Stimulated activated CD4-positive, alpha-beta T cell treated with anti-CD3 and anti-CD28 coated beads, Interleukin-1b, Interleukin-23, amount 100 ng/mL, for 4 hours (primary cell): ENCODE measurements at places on chromosomes 7 and 10.

DNA sequence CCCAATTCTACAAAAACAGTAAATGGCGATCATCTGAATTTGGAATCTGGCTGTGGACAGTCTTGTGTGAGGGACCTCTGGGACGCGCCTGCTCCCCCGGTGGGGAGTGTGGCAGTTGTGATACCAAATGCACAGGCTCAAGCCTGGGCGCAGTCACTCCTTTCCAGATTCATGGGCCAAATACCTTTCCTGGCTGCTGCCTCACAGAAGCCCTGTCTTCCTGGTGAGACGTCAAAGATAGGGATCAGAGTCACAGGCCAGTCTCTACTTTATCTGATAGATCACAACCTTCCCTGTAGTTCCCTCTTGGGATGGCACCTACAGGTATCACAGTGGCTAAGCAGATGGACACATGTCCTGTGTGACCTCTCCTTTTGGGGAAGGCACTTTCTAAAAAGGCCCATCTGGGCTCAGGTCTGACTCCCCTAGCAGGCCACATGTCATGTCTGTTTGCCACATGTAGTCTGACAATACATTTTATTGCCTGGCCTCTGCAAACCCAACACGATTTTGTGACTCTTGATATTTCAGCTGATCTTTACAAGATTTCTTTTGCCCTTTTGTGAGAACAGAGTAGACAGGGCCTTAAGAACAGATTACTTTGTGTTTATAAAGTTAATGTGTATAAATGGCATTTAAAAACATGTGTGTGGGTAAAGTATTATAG is 150.1 kb downstream of the SNX10 start:
- no peak for DNase-seq

DNA sequence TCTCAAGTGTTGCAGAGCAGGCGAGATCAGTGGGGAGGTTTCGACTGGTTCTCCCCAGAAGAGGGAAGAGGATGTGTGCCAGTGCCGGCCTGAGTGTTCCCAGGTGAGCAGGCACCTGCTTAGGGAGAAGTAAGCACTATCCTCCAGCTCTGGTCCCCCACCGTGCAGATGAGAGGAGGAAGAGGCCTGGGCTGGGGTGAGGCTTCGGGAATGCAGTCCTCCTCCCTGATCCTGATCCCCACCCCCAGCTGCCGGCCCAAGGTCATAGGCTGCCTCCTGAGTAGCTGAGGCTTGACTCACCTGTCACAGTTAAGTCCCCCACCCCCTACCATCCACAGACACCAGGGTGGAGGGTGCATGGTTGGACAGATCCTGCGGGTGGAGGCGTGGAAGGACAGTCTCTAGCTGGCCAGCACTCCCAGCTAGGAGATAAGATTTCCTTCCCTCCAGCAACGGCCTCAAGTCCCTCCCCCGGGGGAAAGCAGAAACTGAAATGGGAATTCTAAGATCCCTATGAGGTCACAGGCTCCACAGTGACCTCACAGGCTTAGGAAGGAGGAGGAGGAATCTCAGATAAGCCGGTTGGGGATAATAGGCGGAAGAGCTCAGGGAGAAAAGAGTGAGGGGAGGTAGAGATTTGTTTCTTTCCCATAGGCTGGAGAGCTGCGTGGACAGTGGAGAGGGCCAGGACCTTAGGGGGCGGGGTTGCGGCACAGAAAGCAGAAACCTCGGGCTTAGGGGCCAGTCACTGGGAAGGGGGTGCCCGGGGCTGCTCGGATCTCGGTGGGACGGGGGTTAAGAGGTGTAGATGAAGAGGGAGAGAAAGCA is 1.0 kb downstream of the LRCH4 start:
- no peak for DNase-seq

DNA sequence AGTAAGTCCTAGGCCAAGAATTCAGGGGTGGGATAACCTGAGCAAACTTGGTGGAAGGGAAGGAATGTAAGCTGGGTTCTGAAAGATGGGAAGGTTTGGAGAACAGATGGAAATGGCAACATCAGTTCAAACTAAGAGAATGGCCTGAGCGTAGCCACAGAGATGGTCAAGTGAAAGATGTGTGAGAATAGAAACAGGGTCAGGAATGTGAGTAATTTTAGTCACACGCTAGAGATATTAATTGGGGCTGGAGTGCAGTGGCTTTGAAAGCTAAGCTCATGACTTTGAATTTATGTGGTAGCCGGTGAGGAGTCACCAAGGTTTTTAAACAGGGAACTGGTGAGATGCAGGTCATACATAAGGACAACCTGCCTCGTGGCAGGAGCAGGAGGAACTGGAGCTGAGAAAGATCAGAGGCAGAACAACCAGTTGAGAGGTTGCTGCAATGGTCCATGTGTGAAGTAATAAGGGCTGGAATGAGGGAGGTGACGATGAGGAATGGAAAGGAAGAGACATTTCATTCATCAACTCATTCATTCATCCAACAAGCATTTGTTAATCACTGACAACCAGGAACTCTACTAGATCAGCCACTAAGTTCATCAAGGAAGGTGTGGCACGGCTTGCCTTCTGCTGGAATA is 12.9 kb upstream of the SORBS1 start:
- no peak for DNase-seq

- no peak for DNase-seq
Measured at GRCh38 chr7:143346018-143346417, 16.5 kb downstream of the FAM131B start.

GRCh38 chr10:43772171-43772570 is 123.5 kb upstream of the ZNF32 start:
- no peak for DNase-seq

GRCh38 chr10:113711142-113711541 is 31.4 kb downstream of the CASP7 start:
- DNase-seq, result no peak

- no peak for DNase-seq
Measured at GRCh38 chr10:127398140-127398970, 150.8 kb upstream of the NPS start.

DNA sequence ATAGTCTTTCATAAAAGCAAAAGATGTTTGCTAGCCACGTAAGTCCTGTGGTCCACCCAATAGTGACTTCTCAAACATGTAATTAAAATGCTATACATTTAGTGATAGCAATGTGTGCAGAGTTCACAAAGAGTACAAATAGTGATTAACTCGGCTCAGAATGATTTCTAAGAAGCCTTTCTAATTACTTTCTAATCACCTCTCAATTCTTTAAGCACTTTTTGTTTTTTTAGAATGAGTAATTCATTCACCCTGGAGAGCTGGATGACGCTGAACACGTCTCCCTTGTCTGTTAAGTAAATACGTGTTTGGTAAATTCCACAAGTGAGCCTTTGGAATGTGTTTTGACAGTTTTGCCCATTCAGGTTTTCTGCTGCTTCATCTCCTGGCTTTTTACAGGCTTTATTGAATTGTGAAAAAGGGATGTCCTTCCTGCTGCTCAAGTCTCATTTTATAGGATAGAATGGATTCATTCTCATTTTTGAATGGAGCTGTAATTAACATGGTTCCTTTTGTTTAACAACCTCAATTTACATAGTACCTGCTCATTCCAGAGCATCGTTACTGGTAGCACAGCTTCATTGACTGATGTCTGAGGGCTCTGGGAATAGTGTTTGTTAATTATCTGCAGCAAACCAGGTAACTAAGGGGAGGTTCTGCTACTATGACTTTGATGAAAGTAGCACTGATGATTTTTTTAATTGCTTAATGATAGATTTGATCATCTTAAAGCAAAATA is 212.1 kb downstream of the VTI1A start:
- no peak for DNase-seq
